ENCODE measurements at places on chromosomes 5 and 9.

DNA sequence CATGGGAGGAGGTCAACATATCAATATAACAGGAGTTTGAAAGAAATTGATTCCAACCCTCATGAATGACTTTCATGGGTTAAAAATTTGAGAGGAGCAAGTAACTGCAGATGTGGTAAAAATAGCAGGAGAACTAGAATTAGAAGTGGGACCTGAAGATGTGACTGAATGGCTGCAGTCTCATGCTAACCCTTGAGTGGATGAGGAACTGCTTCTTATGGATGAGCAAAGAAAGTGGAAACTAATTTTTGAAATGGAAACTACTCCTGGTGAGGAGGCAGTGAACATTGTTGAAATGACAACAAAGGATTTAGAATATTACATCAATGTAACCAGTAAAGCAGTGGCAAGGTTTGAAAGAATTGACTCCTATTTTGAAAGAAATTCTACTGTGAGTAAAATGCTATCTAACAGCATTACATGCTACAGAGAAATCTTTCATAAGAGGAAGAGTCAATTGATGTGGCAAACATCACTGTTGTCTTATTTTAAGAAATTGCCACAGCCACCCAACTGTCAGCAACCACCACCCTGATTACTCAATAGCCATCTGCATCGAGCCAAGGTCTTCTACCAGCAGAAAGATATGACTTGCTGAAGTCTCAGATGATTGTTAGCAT lies 1683.2 kb downstream of the MAT2B start:
- DNase-seq, result no peak

GRCh38 chr5:29983528-29984155 lies 1209.8 kb upstream of the CDH6 start:
- no peak for DNase-seq

- no peak for DNase-seq
These were observed 1972.1 kb downstream of the MAT2B start for GRCh38 chr5:165477546-165477945.

DNA sequence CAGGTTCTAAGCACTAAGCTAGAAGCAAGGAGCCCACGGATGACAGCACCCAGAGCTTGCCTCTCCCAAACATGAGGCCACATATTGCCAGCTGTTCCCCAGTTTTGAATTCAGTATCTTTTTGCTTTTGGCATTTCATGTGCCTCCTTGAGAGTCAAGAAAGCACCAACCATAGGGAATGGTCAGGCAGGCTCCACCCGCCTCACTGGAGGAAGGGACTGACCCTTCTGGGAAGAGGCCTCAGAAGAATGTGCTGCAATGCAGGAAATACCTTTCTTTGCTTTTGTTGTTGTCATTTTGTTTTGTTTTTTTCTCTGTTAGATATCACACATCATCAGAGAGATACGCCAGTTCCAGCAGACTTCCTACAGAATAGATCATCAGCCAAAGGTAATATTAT lies 13.7 kb upstream of the CKMT2 start:
- no peak for DNase-seq

- no peak for DNase-seq
These were observed 194.0 kb downstream of the EFNA5 start for GRCh38 chr5:107476783-107477182.

DNA sequence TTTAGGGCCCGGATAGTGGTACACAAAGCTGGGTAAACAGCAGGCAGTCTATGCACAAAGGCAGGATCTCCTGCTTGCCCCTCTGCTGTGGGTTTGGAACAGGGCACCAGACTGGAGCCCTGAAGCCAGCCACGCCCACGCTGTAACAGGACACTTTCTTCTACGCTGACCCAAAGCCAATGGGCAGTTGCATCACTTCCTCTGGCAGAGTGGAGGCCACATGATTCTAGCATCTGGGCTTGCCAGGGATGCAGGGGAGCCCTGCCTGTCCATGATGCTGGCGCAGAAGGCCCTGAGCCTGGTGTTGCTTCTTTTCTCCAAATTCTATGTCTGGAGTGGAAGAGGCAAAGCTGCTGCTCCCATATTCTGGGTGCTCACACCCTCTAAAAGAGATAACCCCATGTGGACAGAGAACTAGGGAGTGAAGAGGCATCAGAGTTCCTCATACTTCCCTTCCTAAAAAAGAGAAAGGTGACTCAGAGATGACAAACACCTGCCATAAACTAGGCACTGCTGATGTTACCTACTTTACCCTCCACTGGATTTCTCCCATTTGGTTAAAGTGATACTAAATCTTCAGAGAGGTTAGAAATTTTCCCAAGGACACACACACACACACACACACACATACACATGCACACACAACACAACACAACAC lies 260.3 kb upstream of the KLF4 start:
- no peak for DNase-seq

GRCh38 chr5:137231540-137231939 lies 267.6 kb downstream of the SPOCK1 start:
- no peak for DNase-seq

- no peak for DNase-seq
These were observed 1.3 kb upstream of the IQGAP2 start for GRCh38 chr5:76401801-76402250.

- no peak for DNase-seq
These were observed 130.4 kb upstream of the RFX3 start for GRCh38 chr9:3656224-3656623.

GRCh38 chr9:34417734-34418133 lies 40.6 kb downstream of the FAM219A start:
- no peak for DNase-seq

GRCh38 chr5:158492841-158493242 lies 606.9 kb downstream of the EBF1 start:
- DNase-seq, result no peak

DNA sequence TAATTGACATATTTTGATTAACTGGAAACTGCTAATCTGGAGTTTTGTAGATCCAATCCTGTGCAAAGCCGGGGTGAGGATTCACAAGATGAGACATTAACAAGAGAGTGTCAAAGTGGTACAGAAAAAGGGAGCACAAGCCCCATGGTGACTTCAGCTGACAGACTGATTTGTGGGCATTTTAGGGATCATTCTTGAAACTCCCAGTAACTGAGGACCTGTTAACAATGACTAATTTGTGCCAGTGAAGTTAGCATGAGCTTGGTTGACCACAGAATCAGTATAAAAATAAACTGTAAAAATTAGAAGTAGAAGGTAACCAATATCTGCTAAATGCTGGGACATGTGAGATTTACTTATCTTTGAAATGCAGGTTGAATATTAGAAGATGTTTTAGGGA lies 1578.3 kb downstream of the EFNA5 start:
- no peak for DNase-seq

DNA sequence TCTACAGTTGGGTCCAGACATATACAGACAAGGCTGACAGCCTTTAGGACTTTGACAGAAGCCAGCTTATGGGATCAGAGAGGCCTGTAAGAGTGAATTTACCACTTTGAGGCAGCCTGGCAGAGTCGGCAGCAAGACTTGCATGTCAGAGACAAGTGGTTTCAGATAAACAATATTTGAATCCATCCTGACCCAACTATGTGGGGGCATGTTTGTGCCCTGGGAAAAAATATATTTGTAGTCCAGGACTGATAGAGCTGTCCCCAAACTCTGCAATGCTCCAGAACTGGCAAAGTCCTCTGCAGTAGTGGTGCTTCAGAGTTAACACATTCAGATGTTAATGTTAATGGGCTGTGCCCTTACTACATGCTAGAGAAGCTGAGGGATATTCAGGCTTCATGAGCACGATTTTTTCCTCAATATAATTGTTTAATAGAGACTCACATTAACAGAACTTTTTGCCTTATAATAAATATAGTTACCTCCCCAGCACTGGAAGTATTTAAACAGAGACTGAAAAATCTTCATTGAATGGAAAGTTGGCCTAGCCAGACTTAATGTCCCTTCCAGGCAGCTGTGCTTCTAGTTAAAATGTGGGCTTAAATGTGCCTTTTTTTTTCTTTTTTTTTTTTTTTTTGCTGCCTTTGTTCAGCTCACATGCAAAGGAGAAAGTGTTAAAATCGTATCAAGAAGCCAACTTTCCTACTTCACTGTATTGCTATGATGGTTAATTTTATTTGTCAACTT lies 42.9 kb downstream of the FEM1C start:
- DNase-seq, result no peak

DNA sequence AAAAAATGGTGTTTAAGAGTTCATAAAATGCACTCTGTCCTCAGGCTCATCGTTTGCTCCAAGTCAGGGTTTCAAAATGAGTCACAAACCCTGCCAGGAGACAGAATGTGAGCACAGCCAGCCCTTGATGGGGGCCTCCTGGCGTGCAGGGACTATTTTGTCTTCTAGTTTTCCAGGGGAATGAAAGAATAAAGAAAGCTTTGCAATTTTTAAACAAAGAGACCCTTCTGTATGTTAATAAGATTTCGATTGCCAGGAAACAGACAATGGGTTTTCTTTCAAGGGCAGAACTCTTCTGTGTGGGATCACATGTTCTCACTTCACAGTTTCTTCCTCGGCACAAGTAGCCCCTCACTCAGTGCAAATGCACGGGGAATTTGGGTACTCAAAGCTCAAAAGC lies 121.4 kb upstream of the C6 start:
- no peak for DNase-seq

- DNase-seq, result no peak
These were observed 553 bp upstream of the FOXB2 start for GRCh38 chr9:77018969-77019235.

DNA sequence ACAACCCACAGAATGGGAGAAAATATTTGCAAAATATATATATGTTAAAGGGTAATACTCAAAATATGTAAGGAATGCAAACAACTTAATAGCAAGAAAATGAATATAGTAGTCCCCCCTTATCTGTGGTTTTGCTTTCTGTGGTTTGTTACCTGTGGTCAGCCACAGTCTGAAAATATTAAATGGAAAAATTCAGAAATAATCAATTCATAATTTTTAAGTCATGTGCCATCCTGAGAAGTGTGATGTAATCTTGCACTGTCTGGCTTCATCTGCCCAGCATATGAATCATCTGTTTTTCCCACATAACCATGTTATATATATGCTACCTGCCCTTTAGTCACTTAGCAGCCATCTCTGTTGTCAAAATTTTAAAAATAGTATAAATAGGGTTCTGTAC lies 11.7 kb downstream of the CER1 start:
- no peak for DNase-seq

- no peak for DNase-seq
These were observed 65.7 kb upstream of the TNFAIP8 start for GRCh38 chr5:119290161-119290569.

DNA sequence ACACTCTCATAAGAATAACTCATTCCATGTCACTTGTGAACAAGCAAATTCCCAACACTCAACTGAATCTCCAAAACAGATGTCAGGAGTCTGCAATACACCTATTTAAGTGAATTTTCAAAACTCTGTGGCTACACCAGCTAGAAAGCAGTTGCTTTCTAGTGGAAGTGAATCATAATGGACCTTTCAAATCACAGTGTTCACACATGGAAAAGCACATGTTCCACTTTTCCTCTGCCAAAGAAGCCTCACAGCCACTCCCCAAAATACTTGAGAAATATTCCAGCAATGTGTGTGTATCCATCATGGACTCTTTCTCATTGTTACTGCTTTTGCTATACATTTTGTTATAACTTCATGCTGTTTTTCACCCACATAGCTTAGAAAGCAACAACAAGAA lies 17.4 kb downstream of the MARCHF3 start:
- DNase-seq, result no peak
